ENCODE measurements at places on chromosomes 3 and 15. TPM values are rescaled to one million over a fixed set of nuclear protein-coding genes. Genes with fewer than 3 reads are reported as not detected.

Gene RBP2
- polyA plus RNA-seq = not detected

Gene SERINC4
- 1.1 TPM for polyA plus RNA-seq

Gene PPP2R3A
- 0.06 TPM for polyA plus RNA-seq

Gene CLDN11
- polyA plus RNA-seq = not detected

Gene TMC3
- 0.04 TPM for polyA plus RNA-seq

Gene CORO2B
- 0.94 TPM for polyA plus RNA-seq

Gene OTOL1
- polyA plus RNA-seq = not detected

Gene ANKRD34C
- polyA plus RNA-seq = not detected

Gene NOX5
- not detected for polyA plus RNA-seq

Gene RTP3
- polyA plus RNA-seq = not detected

Gene TMPRSS7
- polyA plus RNA-seq = not detected

Gene COMMD4
- polyA plus RNA-seq = 36.2 TPM

Gene SRGAP3
- polyA plus RNA-seq = 0.24 TPM

Gene FOXB1
- polyA plus RNA-seq = not detected

Gene QTRT2
- 25.4 TPM for polyA plus RNA-seq

Gene B3GNT5
- not detected for polyA plus RNA-seq

Gene AGTR1
- polyA plus RNA-seq = not detected

Gene CX3CR1
- 10.3 TPM for polyA plus RNA-seq

Gene ALPK3
- polyA plus RNA-seq = not detected

Gene P2RY12
- polyA plus RNA-seq = 1.7 TPM

Measured in IgD-negative memory B cell (primary cell).